Muscle of arm (tissue), 14 donors: ENCODE measurements at places on chromosomes 13 and 19. TPM values are rescaled to one million over a fixed set of nuclear protein-coding genes. Genes with fewer than 3 reads are reported as not detected.

GRCh38 chr19:15292847-15293582, 39.3 kb downstream of the BRD4 start:
- DNase-seq, result no peak

The SSC5D gene
- 18.5 TPM for polyA plus RNA-seq

The METTL21C gene
- polyA plus RNA-seq, result 55.6 TPM

- no peak for DNase-seq
These were observed 25.3 kb upstream of the FBN3 start for GRCh38 chr19:8174706-8175105.

The MAG gene
- polyA plus RNA-seq, result not detected

GRCh38 chr19:33767898-33768413, 28.7 kb upstream of the KCTD15 start:
- DNase-seq, result peak; percentile 19

The TMEM221 gene
- polyA plus RNA-seq, result 0.78 TPM

The PDE4C gene
- 2.6 TPM for polyA plus RNA-seq

- DNase-seq, result no peak
These were observed 298 bp upstream of the FAM98C start for GRCh38 chr19:38402623-38402966.

- DNase-seq, result no peak
These were observed 146.7 kb downstream of the SOX1 start for GRCh38 chr13:112213467-112214255.

The KLK4 gene
- polyA plus RNA-seq, result not detected

The ZGLP1 gene
- 3.4 TPM for polyA plus RNA-seq

The KANK3 gene
- 6.2 TPM for polyA plus RNA-seq

GRCh38 chr19:42132851-42133528, 744 bp upstream of the POU2F2 start:
- DNase-seq, result peak; percentile 37

DNA sequence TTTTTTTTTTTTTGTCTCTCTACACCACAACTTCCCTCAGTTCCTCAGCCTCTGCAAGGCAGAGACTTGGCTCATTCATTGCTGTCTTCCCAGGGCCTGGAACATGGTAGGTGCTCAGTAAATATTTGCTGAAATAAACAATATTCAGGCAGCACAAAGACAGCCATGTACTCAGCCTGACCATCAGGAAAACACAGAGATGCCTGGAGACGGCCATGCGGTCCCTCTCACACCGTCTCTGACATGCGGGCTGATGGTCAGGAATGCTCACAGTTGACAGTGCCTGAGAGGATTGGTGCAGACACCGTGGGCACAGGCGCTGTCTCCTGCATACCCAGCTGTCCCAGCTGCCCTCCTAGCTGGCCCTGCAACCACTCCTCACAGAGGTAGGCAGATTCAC, 924 bp downstream of the PRAM1 start:
- no peak for DNase-seq
